ENCODE measurements at places on chromosomes 3 and 15.

DNA sequence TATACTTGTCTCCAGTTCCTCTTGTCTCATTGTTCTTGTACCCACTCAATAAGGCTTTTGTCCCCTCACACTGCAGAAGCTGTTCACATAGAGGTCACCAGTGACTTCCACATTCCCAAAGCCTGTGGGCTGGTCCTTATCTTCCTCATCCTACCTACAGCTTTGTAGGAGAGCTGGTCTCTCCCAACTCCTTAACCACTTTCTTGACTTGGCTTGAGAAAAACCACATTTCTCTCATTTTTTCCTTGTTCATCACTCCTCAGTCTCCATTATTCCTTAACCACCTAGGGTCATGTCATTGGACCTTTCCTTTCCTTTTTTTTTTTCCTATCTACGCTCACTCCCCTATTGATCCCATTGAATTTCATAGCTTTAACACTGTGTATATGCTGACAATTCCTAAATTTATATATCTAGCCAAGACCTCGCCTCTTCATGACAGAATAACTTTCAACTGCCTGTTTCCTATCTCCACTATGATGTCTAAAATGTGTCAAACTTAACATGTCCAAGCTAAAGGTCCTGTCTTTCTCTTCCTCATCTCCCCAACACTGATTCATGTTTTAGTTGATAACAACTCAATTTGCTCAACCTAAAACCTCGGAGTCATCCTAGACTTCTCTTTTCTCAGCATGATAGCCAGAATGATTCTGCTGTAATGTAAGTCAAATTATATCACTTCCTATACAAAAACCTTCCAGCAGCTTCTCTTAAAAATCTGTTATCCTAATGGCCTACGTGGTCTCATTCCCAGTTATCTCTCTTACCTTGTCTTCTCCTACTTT, 49.5 kb downstream of the CEP63 start:
- DNase-seq, result no peak
- H3K27ac ChIP-seq, result no peak overlapping the region
- peaks cover 5% of the 10 kb centered on the region for H3K36me3 ChIP-seq
- H3K4me1 ChIP-seq, result no peaks in the 10 kb centered on the region
- no peaks in the 10 kb centered on the region for H3K27me3 ChIP-seq

GRCh38 chr3:64185436-64185835, 39.8 kb downstream of the PRICKLE2 start:
- no peaks in the 10 kb centered on the region for H3K36me3 ChIP-seq
- H3K27me3 ChIP-seq, result no peaks in the 10 kb centered on the region
- peaks cover 45% of the 10 kb centered on the region for H3K4me1 ChIP-seq
- DNase-seq, result no peak

DNA sequence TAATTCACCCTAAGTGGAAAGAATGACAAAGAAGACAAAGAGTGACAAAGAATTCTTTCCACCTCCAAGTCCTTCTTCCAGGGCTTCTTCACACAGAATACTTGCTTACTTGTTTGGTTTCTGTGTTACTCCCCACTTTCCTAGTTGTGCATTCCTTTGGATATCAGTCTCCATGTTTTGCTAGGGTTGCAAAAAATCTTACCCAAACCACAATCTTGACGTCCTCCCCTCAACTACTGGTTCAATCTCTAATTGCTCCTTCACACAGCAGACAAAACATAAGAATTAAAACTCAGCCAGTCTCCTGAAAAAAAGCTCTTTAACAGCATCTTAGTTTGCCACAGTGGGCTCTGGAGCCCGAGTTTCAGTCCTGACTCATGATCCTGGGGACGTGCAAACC, 297.6 kb upstream of the CHRNA7 start:
- H3K4me3 ChIP-seq, result no peak overlapping the region
- peaks cover 10% of the 10 kb centered on the region for H3K27me3 ChIP-seq
- H3K36me3 ChIP-seq, result no peaks in the 10 kb centered on the region

- H3K4me3 ChIP-seq, result no peak overlapping the region
- no peak overlapping the region for H3K27ac ChIP-seq
- no peaks in the 10 kb centered on the region for H3K36me3 ChIP-seq
Measured at GRCh38 chr15:89384176-89384604, 49.6 kb upstream of the POLG start.

DNA sequence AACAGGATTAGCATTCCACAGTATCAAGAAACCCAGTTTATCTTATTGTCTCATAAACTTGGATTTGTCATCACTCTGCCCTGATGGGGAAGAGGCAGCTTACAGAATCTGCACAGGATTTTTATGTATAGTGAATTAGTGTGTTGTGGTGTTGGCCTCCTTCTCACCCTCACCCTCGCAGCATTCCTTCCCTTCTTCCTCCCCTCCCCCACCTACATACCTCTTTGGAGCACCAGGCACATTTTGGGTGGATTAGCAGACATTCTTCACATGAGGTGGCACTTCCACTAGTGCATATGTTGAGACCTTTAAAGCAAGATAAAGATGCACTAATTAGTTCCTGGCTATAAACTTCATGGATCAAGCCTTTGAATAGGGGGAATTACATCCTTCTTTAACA, 13.9 kb downstream of the ITGB5 start:
- peak overlapping the region; percentile 31 for H3K4me3 ChIP-seq
- no peak for DNase-seq
- peaks cover 5% of the 10 kb centered on the region for H3K36me3 ChIP-seq
- H3K4me1 ChIP-seq, result peaks cover 35% of the 10 kb centered on the region
- H3K27ac ChIP-seq, result no peak overlapping the region

DNA sequence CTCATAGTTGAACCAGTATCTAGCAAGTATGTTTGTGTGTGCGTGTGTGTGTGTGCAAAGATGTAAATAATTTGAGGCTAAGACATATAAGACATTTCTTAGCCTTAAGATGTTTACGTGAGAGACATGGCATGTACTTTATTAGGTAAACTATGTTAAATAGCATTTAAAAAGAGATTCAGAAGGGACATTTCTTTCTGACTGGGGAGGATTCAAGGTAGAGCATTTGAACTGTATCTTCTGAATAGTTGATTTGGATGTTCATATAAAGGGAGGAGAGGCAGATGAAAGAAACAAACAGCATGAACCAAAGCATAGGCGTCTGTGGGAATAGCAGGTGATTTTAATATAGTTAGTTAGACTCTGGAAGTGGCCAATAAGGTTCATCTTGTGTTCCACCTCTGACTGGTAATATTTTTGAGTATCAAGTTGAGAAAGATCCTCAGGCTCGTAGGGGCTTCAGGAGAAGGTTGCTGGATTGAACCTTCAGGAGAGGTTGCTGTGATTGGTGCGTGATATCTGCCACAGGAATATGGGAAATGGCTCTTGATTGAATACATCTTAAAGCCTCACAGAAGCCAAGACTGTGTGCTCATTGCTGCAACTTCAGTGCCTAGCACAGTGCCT, 12.6 kb downstream of the NFKBIZ start:
- no peaks in the 10 kb centered on the region for H3K4me1 ChIP-seq
- no peak overlapping the region for H3K4me3 ChIP-seq
- no peaks in the 10 kb centered on the region for H3K36me3 ChIP-seq
- no peak for DNase-seq
- H3K27ac ChIP-seq, result no peak overlapping the region

DNA sequence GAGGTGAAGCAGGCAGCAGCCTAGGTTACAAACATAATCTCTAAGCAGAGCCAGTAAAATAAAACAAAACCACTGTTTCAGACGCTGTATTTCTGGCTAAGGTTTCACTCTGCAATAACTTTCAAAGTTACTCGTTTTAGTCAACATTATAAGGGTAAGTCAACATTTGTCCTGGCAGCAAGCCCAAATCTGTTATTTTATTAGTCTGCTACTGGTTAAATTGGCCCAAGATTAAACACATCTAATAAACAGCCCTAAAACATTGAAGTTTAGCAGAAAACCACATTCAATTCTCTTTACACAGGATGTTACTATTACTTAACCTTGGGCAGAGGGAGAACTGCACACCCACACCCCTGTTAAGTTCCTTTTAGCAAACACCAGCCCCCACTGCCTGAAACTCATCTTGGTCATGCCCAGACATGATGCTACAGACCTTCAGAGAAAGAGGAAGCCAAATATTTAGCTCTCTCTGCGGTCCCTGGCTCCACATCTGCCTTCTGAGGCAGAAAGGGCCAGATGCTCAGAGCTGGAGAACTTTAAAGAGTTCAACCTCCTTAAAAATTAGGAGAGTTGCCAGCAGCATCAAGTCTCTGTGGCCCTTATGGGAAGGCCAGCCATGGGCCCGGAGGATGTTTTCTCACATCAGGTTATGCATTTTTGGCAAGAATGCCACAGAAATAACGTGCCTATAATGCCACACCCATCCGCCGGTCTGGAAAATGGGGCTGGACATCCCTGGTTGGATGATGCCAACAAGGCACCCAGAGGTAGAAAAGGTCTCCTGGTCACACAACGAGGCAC, 17.9 kb downstream of the ARHGEF3 start:
- H3K4me1 ChIP-seq, result peaks cover 3% of the 10 kb centered on the region
- no peak overlapping the region for H3K27ac ChIP-seq
- no peaks in the 10 kb centered on the region for H3K36me3 ChIP-seq
- H3K27me3 ChIP-seq, result no peaks in the 10 kb centered on the region

GRCh38 chr3:155131104-155131503, 51.0 kb downstream of the MME start:
- H3K4me3 ChIP-seq, result no peak overlapping the region
- no peak for DNase-seq
- no peaks in the 10 kb centered on the region for H3K4me1 ChIP-seq
- H3K27me3 ChIP-seq, result peaks cover 2% of the 10 kb centered on the region

DNA sequence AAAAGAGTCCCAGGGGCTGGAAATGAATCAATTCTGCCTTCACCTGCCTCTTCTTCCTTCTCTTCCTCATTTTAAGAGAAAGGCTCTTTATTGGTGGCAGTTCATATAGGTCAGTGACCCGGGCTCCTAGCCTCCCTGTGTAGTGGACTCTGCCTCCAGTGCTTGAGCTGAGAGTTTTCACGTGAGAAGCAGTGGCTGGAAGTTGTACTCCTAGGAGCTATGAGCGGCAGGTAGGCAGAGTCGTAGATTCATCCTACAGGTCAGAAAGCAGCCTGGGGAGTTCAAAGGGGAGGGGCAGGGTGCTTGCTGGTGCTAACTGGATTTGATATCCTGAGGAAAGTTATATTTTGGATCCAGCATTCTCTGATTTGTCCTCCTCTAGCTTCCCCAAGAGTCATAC, 101.1 kb downstream of the RPLP1 start:
- no peak for DNase-seq
- H3K4me1 ChIP-seq, result peaks cover 9% of the 10 kb centered on the region
- no peak overlapping the region for H3K27ac ChIP-seq
- peaks cover 5% of the 10 kb centered on the region for H3K36me3 ChIP-seq
- peaks cover 8% of the 10 kb centered on the region for H3K27me3 ChIP-seq
- no peak overlapping the region for H3K4me3 ChIP-seq

- H3K4me1 ChIP-seq, result no peaks in the 10 kb centered on the region
- DNase-seq, result no peak
- no peak overlapping the region for H3K4me3 ChIP-seq
- no peak overlapping the region for H3K27ac ChIP-seq
- H3K36me3 ChIP-seq, result no peaks in the 10 kb centered on the region
Measured at GRCh38 chr3:119395923-119396358, 67.5 kb downstream of the TMEM39A start.

DNA sequence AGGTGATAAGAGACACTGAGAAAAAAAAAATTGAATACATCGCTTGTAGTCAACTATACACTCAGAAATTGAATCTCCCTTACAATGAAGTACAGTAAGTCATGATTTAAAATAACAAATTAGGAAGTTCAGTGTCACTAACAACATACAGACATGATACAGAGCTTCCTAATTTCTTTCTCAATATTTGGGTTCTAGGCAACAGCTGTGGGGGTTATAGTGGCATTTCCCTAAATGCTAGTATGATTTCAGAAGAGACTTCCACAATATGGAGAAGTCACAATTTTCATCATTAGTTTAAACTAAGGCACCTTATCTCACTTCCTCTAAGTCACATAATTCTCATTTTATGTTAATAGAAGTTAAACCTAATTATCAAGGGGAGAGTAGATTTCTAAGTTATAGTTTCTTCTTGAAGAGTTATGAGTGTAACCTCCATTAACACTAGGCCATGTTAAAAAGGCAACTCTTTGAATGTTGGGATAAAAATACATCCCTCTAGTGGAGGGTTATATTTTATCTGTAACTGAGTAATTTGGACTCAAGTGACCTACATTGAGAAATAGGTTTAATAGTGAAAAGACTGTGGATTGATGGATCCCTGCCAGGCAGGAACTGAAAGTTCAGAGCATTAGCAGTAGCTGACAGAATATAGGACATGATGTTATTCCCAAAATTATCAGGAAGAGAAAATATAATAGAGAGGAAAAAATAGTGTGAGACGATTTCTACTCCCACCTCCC, 286.0 kb upstream of the SUCLG2 start:
- H3K4me3 ChIP-seq, result no peak overlapping the region
- H3K27me3 ChIP-seq, result no peaks in the 10 kb centered on the region
- H3K27ac ChIP-seq, result no peak overlapping the region
- peaks cover 4% of the 10 kb centered on the region for H3K36me3 ChIP-seq

DNA sequence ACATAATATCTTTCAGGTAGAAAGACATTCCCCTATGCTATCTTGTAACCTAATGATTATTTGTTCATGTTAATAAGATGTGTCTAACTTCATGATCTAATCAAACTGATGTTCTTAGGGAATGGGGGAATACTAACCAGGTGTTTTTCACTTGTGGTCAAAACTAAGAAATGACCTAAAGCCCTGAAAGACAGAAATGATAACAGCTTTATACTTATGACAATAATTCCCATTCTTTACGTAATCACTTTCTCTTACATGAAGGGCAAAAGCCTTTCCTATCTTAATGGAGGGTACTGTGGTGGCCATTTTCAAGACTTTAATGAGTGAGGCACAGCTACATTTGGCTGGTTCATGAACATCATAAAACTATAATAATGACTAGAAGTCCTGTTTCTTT, 33.9 kb upstream of the MEIS2 start:
- no peak for DNase-seq
- H3K36me3 ChIP-seq, result no peaks in the 10 kb centered on the region
- peaks cover 23% of the 10 kb centered on the region for H3K27me3 ChIP-seq
- no peak overlapping the region for H3K4me3 ChIP-seq
- no peak overlapping the region for H3K27ac ChIP-seq

DNA sequence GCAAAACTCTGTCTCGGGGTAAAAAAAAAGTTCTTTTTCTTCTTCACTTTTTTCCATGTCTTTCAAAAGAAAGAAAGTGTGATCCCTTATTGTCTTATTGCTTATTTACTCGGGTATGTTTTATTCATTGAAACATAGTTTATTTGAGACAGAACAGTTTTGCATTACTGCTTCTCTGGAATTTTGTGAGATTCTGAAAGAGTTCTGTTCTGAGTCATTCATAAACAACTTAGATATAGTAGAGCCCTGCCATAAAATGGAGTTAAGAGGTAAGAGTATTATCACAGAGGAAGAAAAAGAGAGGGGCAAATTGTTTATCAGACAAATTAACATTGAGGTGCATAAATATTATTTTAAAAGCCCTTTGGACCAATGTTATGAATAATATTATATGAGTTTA, 522.2 kb downstream of the ROBO2 start:
- H3K27ac ChIP-seq, result no peak overlapping the region
- no peak overlapping the region for H3K4me3 ChIP-seq
- H3K27me3 ChIP-seq, result no peaks in the 10 kb centered on the region

- no peaks in the 10 kb centered on the region for H3K4me1 ChIP-seq
- H3K36me3 ChIP-seq, result no peaks in the 10 kb centered on the region
- H3K4me3 ChIP-seq, result no peak overlapping the region
- H3K27ac ChIP-seq, result no peak overlapping the region
- no peak for DNase-seq
Measured at GRCh38 chr3:43906849-43907507, 216.2 kb downstream of the ABHD5 start.

- H3K4me1 ChIP-seq, result peaks cover 16% of the 10 kb centered on the region
- H3K4me3 ChIP-seq, result no peak overlapping the region
- no peak for DNase-seq
- H3K27me3 ChIP-seq, result no peaks in the 10 kb centered on the region
- no peaks in the 10 kb centered on the region for H3K36me3 ChIP-seq
Measured at GRCh38 chr15:73800662-73801345, 47.7 kb upstream of the INSYN1 start.

Measured in neural crest cell (in vitro differentiated cells).